ENCODE measurements at places on chromosomes 6 and 20. TPM values are rescaled to one million over a fixed set of nuclear protein-coding genes. Genes with fewer than 3 reads are reported as not detected.

The KCNK16 gene
- not detected for total RNA-seq

The HLA-DQB2 gene
- 3.1 TPM for total RNA-seq

The ARFGEF3 gene
- 1.4 TPM for total RNA-seq

The PTK6 gene
- total RNA-seq, result 0.11 TPM

The MUC21 gene
- not detected for total RNA-seq

The CLPSL1 gene
- total RNA-seq, result not detected

All from Right ventricle myocardium inferior (tissue), 1 donor.